ENCODE measurements at places on chromosomes 12 and 14.
A peak's percentile ranks its signal among the peaks of the same experiment; 100 is the strongest.

- DNase-seq: no peak
Observed at GRCh38 chr12:14810953-14811483, 3.0 kb downstream of the SMCO3 start.

GRCh38 chr12:19572920-19573558 is 133.7 kb downstream of the AEBP2 start:
- peak; percentile 57 for DNase-seq

DNA sequence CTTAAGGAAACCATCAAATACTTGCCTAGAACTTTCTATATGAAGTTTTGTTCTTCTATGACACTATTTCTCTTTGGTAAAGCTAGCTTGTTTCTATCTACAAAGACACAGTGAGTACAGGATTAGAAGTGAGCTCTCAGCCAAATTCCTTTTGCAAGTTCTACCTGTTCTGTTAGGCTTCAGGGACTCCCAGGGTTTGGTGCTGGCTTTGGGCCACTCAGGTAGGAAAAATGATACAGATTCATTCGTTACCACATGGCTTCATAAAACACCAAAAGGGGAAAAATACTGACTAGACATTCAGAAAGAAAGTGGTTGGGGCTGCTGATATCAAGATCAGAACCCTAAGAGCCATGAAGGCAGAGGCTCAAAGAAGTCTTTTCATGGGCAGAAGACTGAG is 13.8 kb downstream of the ZC2HC1C start:
- no peak for DNase-seq

DNA sequence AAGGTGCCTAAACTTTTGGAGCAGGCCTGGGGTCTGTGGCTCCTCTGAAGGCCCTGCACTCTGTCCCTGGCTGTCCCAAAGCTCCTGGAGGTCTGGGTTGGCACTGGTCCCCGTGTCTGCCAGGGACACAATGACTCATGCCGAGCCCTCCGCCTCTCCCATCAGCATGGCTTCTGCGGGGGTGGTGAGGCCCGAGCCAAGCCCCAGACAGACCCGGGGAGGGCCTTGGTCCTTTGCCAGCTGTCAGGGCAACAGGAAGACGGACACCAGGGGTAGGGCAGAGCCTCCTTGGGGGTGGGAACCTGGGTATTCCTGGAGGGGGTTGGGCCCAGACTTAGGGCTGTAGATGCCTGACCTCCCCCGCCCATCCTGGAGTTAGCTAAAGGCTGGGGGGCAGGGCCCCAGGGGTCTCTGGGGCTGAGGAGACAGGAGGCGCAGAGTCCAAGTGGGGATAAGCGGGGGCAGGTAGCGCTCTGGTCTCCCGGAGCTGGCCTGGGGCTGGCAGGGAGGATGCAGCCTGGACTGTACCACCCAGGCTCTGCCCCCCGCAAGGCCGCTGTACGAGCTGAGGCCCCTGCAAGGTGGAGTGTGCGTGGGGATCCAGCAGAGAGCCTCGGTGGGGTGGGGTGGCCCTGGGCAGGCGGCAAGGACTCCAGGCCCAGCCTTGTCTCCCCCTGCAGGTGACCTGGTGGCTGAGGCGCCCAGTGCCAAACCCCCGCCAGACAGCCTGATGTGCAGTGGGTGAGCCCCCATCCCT is 16.4 kb upstream of the PUS1 start:
- peak; percentile 31 for DNase-seq

DNA sequence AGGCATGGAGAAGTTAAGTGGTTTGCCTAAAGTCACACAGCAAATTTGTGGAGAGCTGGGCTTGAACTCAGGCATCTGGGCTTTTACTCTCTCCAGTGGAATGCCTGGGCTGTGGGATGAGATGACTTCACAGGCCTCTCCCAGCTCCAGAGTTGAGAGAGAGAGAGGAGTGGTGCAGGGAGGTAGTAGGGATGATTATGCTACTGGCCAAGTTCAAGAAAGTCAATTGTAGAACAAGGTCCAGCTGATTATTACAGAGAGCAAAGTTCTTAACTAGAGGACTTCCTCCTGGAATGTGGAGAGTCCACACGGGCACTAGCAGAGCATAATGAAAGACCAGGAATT is 769 bp upstream of the EMP1 start:
- DNase-seq: no peak

DNA sequence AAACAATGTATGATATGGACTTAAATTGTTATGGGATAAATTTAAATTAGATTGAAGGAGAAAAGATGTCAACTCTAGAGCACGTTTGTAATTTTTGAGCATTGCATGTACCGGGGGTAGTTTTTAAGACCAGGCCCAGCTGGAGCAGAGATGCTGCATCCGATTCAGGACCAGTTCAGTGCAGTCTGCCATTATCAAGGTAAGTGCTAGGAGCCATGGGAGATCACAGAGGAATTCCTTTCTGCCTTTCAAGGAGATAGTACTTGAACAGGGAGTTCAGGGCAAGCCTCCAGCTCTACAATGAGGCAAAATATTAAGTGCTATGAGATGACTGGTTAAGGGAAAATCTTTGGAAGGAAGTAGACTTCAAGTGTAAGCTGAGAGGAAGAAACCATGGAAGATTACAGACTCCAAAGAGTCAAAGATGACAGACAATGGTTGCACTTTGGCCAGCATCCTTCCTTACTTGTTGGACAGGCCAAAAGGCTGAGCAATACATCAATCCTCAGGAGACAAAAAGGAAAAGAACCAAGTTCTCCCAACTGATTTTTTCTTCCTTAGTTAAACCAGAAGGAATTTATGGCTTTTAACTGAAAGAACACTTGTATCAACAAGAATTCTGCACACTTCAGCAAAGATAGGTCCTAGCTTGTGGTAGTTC is 113.2 kb upstream of the HIF1A start:
- DNase-seq: no peak

GRCh38 chr12:89827592-89827991 is 119.0 kb upstream of the ATP2B1 start:
- no peak for DNase-seq

DNA sequence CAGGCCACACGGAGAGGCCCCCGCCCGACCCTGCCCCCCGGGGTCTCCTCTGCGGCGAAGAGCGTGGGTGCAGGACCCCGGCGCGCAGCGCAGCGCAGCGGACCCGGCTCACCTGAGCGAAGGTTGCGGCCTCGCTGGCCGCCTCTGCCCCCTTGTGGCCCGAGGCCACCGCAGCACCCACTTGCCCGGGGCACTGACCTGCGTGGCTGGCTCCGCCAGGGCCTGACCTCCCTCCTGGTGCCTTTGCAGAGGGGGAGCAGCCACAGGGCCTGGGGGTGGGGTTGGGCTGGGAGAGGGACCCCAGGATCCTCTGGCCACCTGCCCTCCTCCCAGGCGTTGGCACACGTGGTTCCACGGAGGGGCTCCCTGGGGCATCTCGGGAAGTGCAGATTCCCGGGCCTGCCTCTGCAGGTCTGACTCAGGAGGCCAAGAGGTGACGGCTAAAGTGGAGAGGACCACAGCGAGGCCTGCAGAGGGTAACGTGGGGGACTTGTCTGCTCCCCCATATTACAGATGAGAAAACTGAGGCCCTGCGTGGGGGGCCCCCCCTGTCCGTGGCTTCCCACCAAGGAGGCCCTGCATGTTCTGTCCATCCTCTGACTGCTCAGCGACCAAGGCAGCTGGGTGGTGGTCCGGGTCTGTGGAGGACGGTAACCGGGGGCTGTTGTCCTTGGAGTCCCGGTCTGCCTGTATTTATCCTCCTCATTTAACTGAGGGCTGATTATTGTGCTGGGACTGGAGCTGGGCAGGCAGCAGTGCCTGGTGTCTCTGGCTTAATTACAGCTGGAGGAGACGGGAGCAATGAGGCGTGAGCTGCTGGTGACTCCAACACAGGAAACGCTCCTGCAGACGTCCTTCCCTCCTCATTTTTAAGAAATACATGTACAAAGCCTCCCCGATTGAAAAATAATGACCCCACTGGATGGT is 67.9 kb upstream of the BEGAIN start:
- no peak for DNase-seq

DNA sequence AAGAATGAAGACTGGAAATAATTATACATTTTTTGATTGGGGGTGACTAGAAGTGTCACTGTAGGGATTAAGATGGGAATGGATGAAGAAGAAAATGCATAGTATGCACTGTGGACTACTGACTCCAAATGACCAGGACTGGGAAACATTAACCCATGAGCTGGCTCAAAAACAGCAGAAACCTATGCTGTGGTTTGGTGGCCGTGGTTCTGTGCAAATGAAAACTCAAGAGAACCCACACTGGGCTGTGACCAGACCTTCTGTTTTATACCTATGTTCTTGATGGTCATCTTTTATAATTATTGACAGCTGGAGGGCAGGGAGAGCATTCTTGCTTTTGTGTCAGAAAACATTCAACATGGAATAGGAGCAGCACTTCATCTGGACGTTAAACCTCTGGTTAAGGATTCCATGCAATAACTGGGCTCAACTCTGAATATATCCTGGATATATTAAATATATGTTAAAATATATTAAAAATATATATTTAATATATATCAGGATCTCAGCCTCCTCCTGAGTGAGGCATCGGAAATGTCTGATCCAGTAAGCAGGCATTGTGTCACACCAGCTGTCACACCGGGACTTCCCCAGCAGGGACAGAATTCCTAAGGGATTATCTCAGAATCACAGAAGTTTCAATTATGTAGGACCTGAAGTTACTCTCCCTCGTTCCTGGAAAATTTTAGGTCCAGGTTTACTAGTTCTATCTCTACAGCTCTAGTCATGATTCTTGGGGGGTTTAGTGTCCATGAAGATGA is 48.5 kb downstream of the BBS10 start:
- DNase-seq: no peak

GRCh38 chr14:53956427-53957201 is at the start of gene BMP4:
BMP4 (minus strand) TSS chr14:53956825; CDS start chr14:53952222, 4,603 bp downstream.
- DNase-seq: no peak

GRCh38 chr14:54207476-54208462 is 189.0 kb upstream of the CDKN3 start:
- DNase-seq: no peak

DNA sequence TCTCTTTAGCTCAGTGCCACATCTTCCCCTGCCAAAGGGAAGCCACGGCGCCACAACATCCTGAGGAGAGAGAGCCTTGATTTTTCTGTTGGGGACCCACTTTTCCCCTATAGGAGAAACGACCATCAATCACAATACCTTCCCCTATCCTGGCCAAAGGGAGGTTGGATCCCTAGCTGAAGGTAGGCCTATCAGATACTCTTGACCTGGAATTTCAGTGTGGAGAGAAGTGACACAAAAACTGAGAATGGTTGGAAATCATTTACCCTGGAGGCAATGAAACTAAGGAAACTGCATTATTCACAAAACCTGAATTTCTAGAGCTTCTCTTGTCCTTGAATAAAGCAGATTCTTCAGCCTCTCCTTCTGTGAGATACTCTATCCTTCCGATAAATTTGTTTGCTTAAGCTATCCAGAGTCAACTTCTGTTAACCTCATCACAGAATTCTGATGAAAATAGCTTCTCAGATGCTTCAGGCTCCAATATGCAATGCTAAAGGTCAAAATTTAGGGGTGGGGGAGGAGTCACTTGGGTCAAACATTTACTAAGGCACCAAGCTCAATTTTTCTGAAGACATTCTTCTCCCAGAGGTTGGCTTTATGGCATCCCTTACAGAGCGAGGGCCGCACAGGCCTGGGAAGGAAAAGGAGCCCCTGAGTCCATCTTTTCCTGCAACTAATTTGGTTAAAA is 27.0 kb upstream of the DUSP6 start:
- no peak for DNase-seq

DNA sequence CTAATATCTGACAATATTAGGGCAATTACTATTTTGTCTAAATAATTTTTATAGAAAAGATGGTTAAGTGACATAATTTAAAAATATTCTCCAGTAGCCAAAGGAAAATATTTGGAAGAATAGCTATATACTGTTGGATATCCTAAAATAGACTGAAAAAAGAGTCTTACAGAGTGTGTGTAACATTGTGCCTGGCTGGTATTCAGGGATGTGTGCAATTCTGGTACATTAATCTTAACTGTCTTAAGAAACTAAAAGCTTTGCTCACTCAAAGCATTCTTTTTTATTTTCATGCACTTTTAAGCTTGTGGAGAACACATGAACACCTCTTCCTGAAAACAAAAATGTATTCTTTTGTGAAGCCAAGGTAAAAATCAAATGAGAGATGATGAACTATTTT is 10.1 kb upstream of the NR2C1 start:
- DNase-seq: no peak

DNA sequence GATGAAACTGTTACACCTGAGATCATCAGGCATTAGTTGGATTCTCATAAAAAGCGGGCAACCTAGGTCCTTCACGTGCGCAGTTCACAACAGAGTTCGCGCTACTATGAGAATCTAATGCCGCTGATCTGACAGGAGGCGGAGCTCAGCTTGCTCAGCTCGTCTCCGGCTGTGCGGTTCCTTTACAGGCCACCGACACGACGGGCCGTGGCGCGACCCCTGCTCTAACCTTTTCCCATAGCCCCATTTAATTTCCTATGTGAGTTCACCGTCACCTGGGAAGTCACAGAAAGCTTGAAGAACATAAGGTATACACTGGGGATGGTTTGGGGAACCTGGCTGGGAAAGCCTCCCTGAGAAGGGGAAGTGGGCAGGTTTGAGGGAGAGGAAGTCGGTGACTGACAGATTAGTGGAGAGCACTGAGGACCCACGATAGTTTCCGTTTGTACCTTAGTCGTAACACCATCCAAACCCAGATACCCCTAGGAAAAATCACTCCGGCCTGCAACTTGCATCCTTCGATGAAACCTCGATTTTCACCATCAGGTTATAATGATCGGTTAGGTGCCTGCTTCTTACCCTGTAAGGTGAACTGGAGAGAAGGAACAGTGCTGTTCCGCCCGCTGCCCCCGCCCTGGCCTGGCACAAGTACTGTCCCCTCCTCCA is 2.8 kb upstream of the AAAS start:
- DNase-seq: no peak

DNA sequence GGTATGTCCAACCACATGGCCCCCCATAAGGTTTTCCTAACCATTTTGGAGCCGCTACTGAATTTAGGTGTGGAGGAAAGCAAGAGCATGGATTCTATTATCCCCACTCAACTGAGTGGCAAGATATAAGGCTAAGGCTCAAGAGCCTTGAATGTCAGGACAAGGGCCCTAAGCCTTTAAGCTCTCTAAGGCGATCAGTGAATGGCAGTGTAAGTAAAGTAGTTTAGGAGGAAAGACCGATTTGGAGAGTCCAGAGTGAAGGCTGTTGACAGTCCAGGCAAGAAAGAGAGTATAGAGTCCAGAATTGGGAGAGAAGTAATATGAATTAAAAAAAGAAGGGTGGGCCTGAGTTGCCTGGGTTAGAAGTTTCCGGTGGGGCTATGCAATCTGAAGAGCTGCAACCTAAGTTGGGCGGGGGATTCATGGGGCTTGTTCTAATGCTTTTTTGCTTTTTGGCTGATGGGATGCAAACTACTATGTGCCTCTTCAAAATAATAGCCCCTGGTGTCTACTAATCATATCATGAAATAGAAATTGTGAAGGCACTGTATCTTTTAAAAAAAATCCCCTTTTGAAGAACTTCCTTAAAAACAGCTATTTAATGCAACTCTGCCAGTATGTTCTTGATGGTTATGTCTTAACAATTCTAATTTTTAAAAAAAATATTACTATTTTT is at the start of gene SPIC:
Gene SPIC (plus strand): TSS at position 626 of the 676 bp plus-strand sequence. CDS start 1,569 bp downstream, outside the sequence.
- no peak for DNase-seq

GRCh38 chr12:27973487-27973890 is 956 bp upstream of the PTHLH start:
- DNase-seq: no peak

GRCh38 chr12:49563951-49564685 is 3.8 kb downstream of the MCRS1 start:
- no peak for DNase-seq

GRCh38 chr12:116633476-116633875 is 74.3 kb downstream of the MAP1LC3B2 start:
- no peak for DNase-seq
